MCF 10A (cell line): ENCODE measurements at places on chromosomes 6 and 20. TPM values are rescaled to one million over a fixed set of nuclear protein-coding genes. Genes with fewer than 3 reads are reported as not detected.

Gene LINC00237
- not detected in 2 replicates for total RNA-seq

- no peak for DNase-seq
These were observed 10.0 kb downstream of the AHCY start for GRCh38 chr20:34293119-34293518.

DNA sequence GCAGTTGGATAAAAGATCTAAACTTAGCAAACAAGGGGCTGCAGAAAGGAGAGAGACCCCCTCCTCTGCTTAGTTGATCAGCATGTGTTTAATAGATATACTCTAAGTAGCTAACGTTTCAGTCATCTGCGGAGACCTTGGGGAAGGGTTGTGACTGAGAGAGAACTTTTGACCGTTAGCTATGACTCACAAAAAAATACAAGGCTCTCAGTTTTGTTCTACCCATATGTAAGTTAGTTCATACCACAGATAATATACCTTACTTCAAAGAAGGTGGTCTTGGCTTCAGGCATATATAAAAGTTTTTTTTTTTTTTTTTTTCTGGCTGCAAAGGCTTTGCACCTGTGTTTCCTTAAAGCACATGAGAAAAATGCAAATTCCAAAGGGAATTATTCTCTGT lies 258.9 kb downstream of the GJA1 start:
- peak; percentile 32 for DNase-seq

DNA sequence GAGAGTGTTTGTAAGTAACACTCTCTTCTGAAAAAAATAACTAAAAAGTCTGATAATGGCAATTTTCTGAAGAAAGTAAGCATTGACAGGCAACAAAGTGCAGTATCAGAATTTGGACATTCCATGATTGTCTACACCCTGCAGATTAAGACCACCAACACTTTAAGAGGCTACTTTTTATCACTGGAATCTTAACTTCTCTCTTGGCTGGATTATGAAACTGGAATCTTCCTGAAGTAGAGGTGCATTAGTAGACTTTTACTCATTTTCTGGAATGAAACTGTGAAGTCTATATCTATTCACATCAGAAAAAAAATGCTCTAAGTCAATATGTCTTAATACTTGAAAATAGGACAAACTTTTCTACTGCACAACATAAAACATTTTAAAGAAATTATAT lies 547.5 kb downstream of the COL12A1 start:
- DNase-seq, result no peak

- DNase-seq, result no peak
These were observed 427.3 kb downstream of the KIF16B start for GRCh38 chr20:16145919-16146318.
